SIG-M5 (cell line): ENCODE measurements at places on chromosomes 1 and 21.

DNA sequence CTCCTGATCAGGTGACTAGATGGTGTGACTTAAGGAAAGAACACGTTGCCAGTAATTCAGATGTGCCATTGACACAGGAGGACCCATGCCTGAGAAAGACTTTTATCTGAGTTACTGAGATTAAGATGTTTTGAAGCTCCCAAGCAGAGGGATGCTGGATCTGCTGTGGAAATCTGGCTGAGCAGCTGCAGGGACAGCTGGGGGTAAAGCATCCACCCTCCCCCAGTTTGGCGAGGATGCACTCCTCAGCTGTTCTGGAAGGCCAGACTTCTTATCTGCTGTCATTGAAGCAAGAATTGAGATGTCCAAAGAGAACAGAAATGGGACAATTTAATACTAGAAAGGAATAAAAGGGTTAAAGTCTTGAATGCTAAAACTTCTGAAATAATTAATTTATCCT lies 25.7 kb downstream of the TTC3 start:
- DNase-seq, result no peak

- no peak for DNase-seq
These were observed 35.8 kb downstream of the LHX4 start for GRCh38 chr1:180265871-180266270.

DNA sequence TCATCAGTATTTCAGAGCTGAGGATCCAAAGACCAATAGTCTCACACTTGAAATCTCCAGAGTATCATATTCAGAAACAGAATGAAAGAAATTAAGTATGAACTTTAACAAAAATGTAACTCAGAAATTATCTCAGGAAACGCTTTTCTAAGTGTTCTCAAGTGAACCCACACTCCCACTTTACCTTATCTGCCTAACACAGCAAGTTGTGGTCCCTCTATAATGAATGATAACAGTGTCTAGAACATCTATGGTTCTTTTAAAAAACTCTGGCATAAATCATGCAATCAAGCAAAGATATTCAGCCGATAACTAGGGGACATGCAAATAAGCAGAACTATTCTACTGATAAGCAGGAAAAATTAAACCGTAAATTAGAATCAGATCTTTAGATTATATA lies 1574.2 kb downstream of the PLA2G4A start:
- DNase-seq, result no peak

- no peak for DNase-seq
These were observed 162.2 kb downstream of the DPYD start for GRCh38 chr1:97758541-97759057.

- DNase-seq, result no peak
These were observed 55.9 kb downstream of the SEC16B start for GRCh38 chr1:177913762-177914540.

DNA sequence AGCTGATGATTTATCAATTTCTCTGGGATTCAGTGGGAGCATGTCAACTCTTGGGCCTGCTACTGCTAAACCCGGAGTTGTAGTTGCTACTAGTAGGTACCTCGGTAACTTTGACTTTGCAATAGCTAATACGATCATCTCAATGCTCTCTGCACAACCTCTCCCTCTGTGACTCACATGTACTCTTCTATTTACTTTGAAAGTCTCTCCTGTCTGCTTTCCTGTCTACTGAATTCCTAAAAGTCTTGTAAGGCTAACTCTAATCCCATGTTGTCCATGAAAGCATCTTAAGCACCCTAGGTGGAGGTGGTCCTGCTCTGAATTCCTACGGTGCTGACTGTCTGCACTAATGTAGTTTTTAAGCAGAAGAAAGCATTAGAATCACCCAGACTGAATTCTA lies 29.3 kb downstream of the SLC9C2 start:
- DNase-seq, result no peak

GRCh38 chr1:211896958-211897357 lies 66.4 kb upstream of the LPGAT1 start:
- DNase-seq, result no peak

DNA sequence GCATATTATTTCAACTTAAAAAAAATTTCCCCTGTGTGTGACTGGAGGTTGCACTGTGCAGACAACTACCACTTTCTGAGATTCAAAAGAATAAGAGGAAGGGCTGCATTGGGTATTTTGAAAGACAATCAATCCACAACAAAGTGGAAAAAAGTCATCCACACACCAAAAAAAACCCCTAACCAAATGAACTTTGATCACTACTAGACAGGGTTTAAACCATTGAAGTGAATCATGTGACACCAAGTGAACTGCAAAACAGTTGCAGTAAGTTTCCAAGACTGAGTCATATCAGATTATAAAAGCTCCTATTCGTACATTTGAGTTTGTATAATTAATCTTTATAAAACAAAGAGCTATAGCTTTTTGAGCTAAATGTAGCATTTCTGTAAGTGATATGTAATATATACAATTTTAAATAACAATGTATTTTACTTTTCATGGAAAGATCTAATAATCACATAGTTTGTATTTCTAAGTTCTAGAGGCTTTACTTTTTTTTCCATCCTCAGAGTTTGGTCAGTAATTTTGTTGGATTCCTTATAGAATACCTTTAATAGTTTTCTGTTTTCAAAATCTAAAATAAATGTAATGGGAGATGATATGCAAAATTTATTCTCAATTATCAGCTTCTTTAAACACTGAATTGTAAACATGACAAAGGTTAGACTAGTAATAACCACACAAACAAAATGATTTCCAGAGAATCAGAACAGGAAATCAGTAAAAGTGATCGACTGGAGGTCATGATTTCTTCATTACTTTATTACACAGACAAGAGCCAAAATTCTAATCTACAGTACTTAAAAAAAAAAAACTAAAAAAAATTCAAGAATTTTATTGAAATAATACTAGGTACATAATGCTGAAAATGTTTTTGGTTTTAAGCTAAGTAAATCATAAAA lies 50.5 kb upstream of the GFI1 start:
- DNase-seq, result no peak
